LNCaP clone FGC (cell line): ENCODE measurements at places on chromosomes 12 and 14.

DNA sequence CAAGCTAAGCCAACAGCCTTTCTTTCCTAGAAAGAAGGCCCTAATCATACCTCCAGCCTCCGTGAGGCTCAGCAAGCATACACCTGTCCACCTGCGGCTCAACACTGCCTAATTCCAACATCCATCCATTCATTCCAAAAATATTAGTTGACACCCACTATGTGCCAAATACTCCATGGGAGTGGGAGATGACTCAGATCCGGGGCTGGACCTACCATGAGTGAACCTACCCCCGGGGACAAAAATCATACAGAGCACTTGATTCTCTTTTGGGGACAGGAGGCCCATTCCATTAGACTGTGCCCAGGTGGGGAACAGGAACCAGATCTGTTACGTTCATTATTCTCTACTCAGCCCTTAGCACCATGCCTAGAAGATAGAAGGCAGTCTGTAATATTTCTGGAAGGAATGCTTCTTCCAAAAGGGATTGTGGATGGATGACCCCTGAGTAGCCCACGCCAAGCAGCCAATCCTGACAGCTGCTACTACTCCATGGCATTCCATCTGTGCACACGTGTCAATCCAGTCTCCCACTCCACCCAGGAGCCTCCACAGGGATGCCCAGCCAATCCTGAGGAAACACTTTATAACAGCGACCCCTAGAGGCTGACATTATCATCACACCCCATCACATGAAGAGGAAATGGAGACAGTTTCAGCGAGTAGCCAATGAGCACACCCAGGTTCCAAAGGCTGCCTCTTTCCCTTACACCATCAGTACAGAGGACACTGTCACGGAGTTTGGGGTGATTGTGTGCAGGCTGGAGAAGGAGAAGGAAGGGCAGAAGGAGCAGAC lies 170.7 kb downstream of the ESRRB start:
- DNase-seq, result no peak

GRCh38 chr14:33404054-33404453 lies 465.4 kb downstream of the NPAS3 start:
- no peak for DNase-seq

DNA sequence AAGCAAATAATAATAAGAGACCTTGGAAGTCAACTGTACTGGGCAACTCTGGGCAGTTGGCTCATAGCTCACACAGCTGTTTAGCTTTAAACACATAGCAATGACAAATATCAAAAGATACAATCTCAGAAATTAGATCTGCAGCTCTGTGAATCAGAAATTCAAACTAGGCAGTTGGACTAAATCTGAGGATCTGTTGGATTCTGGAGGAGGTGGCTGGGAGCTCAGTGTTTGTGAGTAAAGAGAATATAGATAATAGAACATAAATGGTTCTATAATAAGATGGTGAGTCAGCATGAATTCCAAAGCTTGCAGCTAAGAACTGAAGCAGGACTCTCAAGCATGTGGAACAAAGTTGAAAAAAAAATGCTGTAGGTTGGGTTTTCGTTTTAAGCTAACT lies 1949.4 kb upstream of the SEL1L start:
- no peak for DNase-seq

DNA sequence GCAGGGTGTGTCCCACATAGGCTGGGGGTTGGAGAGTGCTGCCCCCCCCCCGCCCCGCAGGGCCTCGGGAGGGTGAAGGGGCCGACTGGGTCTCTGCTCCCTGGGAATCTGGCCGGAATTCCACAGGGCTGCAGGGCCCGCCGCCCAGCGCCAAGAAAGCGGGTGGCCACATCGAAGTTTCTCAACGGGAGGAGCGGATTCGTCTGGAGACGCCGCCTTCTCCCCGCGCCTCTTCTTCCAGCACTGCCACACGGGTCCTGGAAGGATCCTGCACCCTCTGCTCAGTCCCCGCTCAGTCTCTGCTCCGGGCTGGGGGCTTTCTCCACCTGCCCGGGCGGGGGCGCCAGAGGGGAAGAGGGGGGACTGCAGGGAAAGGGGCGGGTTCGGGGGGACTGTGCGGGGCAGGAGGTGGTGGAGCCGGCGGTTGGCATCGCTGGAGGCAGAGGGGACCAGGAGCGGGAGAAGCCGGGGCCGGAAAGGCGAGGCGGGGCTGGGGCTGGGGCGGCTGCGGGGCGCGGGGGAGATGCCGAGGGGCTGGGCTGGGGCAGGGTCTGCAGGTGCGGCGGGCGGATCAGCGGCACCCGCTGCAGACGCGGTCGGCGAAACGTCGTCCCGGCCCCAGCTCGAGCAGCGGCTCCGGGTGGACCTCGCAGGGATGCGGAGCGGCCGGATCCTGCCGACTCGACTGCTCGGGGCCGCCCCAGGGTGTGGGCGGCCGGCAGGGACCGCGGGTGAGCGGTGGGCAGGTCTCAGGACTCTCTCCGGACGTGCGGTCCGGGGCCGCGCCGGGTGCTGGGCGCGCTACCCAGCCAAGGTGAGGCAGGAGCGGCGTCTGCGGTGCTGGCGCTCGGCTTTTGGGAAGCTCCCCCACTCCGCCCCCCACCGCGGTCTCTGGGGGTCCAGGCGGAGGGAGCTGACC lies 811.4 kb upstream of the TMEM132C start:
- DNase-seq, result no peak

- no peak for DNase-seq
Measured at GRCh38 chr12:52236386-52237050, 3.5 kb downstream of the KRT7 start.

- no peak for DNase-seq
Measured at GRCh38 chr14:100078997-100079725, 13.9 kb downstream of the EVL start.

- no peak for DNase-seq
Measured at GRCh38 chr12:53268630-53269562, 797 bp downstream of the ESPL1 start.

GRCh38 chr12:77229640-77230442 lies 164.5 kb upstream of the E2F7 start:
- peak; percentile 7 for DNase-seq

DNA sequence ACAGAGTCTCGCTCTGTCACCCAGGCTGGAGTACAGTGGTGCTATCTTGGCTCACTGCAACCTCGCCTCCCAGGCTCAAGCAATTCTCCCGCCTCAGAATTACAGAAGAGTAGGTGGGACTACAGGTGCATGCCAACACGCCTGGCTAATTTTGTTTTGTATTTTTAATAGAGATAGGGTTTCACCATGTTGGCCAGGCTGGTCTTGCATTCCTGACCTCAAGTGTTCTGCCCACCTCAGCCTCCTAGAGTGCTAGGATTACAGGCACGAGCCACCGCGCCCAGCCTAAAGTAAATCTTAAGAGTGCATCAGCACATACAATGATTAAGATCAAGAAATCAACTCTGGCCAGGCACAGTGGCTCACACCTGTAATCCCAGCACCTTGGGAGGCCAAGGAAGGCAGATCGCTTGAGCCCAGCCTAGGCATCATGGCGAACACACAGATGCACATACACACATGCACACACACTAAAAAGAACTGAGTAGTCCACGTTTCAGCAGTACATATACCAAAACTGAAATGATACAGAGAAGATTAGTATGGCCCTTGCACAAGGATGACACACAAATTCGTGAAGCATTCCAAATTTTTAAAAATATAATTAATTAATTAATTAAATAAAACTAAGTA lies 65.0 kb downstream of the HECTD1 start:
- no peak for DNase-seq
